Skin of body (tissue), 3 donors: ENCODE measurements at places on chromosomes 3 and 15. TPM values are rescaled to one million over a fixed set of nuclear protein-coding genes. Genes with fewer than 3 reads are reported as not detected.

POTEB3 gene
- not detected for total RNA-seq

SEMA3G gene
- 16.2 TPM for total RNA-seq

DNA sequence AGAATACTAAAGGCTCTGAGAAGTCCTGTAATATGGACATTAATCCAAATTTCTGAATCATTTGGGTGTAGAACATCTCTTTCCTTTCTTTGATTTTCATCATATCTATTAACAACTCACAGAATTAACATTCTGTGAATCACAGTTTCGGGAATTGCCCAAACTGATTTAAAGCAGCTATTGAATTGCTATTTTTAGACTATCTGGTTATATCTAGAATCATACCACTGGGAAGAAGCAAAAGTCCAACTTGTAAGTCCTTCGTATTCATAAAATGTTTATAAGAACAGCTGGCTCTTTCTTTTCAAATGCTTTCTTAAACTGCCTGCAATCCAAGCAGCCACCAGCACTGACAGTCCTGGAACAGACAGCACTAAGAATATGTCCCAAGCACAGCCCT is 733.0 kb downstream of the NTRK3 start:
- DNase-seq: no peak

PLCL2 gene
- 18.6 TPM for total RNA-seq

GRCh38 chr15:81016489-81017068 is 15.9 kb downstream of the TLNRD1 start:
- DNase-seq: no peak

ARL14 gene
- total RNA-seq: not detected

DNA sequence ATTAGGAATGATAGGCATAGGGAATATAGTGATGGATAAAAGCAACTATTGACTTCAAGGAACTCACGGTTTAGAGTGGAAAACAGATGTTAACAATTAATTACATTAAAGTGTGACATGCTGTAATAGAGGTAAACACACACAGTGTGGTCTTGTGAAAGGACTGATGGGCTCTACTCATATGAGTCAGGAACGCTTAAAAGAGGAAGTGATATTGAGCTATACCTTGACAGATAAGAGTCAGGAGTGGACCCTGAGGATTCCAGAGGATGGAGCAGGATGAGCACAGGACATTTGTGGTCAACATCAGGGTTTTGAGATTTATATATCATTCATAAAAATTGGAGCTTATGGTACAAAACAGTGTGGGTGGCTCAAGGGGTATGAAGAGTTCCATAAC is 11.0 kb downstream of the EXOG start:
- DNase-seq: no peak

GRCh38 chr15:97386940-97387339 is 573.6 kb upstream of the ARRDC4 start:
- no peak for DNase-seq

DNA sequence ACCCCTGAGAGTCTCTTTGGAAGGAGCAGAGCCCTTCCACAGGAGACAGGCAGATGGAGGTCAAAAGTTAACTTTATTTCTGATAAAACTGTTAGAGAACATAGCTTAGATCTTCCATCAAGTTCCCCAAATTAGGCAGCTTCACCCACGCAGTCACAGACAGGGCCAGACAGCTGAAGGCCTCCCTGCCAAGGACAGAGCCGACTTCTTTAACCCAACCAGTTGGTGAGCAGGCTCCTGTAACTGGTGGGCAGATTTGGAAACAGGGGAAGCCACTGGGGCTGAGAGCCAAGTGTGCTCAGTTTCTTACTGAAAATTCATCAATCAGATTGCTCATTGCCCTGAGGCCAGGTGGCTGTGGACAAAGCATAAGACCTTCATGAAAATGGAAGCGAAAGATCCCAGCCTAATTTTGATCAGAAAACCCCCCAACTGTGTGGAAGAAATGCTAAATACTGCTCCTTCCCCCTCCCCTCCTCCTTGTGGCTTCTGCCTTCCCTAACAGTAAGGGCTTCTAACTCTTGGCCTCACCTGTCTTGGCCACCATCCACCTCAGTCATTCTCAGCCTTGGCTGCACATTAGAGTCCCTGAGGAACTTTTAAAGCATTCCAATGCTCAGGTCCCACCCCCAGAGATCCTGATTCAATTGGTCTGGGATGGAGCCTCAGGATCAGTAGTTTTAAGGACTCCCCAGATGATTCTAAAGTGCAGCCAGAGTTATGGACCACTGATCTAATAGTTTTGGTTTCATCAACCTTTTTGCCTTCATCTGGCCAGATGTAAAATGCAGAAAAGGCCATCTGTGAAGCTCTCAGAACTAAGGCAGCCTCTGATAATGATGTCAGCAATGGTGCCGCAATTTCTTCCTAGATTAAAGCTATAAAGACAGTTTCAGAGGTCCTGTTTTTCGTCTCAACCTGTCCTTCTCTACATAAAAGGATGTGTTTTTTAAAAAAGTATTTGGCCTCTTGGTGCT is 11.5 kb downstream of the CLRN1 start:
- no peak for DNase-seq

GRCh38 chr15:62612771-62613170 is 429.8 kb upstream of the TPM1 start:
- DNase-seq: no peak

ACKR4 gene
- total RNA-seq: 41.2 TPM

FHIT gene
- 8.9 TPM for total RNA-seq

SLC9C1 gene
- total RNA-seq: 0.89 TPM

GRCh38 chr15:66985653-66986052 is 79.7 kb upstream of the SMAD3 start:
- DNase-seq: no peak

DNA sequence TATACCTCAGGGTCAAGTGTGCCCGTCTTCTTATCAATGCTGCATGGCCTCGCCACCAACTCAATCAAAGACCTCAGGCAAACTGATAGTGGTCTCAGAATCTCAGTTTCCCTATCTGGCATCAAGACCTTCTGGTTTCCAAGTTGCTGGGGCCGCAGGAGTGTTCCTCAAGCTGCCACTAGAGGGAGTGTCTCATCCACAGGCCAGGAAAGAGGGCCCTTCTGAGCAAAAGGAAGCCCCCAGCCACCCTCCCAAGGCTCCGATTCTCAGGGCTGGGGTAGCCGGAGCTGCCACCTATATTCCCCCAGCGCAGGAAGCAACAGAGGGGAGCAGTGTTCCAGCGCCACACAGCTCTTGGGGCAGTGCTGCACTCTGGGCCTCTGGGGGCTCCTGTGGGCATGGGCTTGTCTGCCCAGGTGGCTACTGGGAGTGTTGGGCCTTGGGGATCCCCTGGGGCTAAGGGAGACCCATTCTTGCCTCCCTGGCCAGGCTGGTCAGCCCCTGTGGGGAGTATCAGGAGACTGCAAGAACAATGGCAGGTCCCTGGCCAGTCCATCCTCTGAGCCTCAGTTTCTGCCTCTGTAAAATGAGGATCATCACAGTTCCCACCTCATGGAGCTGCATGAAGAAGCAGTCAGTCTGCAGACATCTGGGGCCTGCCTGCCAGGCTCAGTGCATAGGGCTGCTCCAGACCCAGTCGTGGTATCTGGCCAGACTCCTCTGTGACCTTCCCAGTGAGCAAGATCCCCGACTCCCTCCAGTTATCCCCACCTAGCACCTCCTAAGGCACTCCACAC is 23.4 kb upstream of the SEC13 start:
- no peak for DNase-seq

- no peak for DNase-seq
Measured at GRCh38 chr15:71080705-71081104, 34.6 kb upstream of the THSD4 start.

CACNA2D2 gene
- 1.4 TPM for total RNA-seq

- DNase-seq: no peak
Measured at GRCh38 chr3:160280836-160281235, 55.6 kb downstream of the C3orf80 start.

GRCh38 chr15:52855157-52855556 is 65.0 kb upstream of the ONECUT1 start:
- DNase-seq: no peak

DNA sequence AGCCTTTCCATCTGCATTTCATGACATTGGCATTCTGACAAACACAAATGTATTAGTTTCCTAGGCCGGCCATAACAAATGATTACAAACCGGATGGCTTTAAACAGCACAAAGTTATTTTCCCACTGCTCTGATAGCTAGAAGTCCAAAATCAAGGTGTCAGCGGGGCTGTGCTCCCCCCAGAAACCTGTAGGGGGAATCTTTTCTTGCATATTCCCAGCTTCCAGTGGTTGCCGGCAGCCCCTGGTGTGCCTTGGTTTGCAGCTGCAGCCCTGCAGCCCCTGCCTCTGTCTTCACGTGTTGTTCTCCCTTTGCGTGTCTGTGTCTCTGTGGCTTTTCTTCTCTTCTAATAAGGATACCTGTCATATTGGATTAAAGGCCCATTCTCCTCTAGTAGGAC is 79.0 kb upstream of the CDV3 start:
- no peak for DNase-seq

DNA sequence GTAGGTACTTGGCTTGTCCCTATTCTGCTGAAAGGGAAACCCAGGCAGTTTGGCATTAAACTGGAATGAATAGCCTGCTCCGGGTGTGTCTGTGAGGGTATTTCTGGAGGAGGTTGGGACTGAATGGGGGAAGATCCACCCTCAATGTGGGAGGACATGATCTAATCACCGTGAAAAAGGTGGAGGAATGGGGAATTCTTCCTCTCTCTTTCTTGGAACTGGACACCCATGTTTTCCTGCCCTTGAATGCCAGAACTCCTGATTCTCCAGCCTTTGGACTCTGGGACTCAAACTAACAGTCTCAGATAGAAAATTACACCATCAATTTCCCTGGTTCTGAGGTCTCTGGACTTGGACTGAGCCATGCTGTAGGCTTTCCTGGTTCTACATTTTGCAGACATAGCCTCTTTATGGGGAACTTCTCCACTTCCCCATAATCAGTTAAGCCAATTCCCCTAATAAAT is 391.7 kb downstream of the EDEM1 start:
- no peak for DNase-seq
